ENCODE measurements at places on chromosomes 11 and 22.

GRCh38 chr11:115672999-115673411 lies 168.8 kb upstream of the CADM1 start:
- no peak for DNase-seq

DNA sequence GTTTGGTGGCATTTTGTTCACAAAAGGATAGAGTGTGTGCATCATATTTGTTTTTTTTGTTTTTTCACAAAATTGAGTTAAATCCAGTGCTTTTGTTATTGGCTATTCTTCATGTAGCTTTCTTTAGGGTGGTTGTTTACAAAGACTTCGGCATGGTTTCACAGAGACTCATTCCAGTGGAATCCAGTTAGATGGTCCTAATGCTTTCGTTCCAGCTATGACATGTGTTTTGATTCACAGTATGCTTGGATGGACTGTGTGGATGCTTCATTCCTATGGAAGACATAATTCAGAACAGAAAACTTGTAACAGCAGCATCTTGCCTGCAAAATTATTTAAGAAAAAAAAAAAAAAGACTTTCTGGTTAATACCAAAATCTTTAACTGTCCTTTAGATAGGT lies 97.9 kb downstream of the PDHX start:
- DNase-seq: no peak

DNA sequence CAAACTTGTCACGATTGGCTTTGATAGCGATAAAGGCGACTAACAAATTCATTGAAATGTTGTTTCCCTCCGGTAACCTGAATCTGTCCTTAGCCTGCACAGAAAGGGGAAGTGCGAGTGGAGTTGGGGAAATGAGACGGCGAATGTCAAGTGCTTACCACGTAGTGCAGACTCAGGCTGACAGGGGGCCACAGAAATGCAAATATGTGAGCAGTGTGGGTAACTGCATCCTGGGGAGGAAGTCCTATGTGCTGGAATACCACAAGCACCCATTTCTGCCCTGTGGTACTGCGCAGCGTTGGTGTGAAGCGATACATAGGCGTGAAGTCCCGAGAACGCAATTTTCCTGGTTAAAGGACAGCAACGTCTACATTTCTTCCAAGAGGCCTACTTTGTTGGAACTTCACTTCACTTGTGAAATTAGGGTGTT lies 869 bp upstream of the EIF4ENIF1 start:
- no peak for DNase-seq

DNA sequence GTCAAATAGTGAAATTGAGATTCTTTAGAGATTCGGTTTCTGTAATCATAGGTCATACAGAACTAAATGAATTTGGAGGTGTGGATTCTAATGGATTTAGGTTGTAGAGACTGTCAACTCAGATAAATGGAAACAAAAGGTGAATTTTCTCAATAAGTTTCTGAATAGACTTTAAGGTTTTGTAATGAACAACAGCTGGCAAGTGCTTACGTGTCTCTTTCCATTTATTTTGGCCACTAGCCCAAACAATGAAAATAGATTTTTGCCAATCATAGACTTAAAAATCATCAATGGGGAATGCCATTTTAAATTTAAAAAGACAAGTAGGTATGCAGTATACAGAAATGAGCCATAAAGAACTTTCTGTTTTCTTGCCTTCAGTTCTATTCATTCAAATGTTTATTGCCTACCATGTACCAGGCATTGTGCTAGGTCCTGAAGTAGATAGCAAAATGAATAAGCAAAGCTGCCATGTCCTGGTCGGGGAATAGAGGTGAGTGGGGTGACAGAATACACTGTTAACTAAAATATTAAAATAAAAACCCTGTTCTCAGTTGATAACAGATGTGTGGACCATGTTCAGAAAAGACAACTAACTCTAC lies 16.9 kb upstream of the TMEM135 start:
- DNase-seq: no peak

GRCh38 chr11:134889832-134890231 lies 477.8 kb upstream of the B3GAT1 start:
- no peak for DNase-seq

DNA sequence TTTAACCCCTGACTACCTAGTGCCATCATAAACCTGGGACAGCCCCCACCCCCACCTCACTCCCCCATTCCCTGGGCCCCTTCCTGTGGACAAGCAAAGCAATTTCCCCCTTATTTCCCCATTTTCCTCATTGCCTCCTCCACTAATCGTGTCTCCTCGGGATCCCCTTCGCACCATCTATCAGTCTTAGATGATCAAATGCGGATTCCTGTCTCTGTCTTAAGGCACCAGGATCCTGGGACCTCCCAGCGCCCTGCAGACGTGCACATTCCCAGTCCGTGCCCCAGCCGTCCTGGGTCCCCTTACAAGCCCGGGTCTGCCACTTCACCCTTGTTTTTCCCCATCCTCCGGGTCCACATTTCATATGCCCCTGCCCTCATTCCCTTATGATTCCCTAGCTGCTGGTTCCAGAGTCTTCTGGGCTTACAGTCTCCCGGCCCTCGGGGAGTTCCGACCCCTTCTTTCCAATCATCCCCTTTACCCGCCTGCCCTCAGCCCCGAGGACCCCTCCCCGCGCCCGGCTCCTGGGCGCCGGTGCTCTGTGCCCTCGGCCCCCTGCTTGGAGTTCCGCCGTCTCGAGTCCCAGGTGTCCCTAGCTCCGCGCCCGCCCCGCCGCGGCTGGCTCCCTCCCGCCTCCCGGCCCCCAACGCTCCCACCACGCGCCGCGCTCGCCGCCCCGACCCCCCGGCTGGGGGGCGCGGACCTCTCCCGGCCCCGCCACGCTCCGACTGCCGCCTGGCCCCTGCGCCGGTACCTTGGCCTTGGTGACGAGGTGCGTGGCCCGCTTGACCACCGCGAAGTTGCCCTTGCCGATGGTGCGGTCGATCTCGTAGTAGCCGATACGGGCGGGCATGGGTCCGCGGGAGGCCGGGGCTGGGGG lies 599 bp downstream of the SIK3 start:
- DNase-seq: peak; percentile 53

GRCh38 chr22:21947040-21948014 lies 5.3 kb downstream of the PPM1F start:
- no peak for DNase-seq

GRCh38 chr11:8277691-8278090 lies 14.0 kb upstream of the LMO1 start:
- DNase-seq: no peak

- DNase-seq: no peak
Observed at GRCh38 chr11:129640671-129641070, 175.0 kb upstream of the TMEM45B start.

- no peak for DNase-seq
Observed at GRCh38 chr22:49571326-49571725, 256.3 kb downstream of the BRD1 start.

GRCh38 chr11:95764267-95764898 lies 25.2 kb downstream of the FAM76B start:
- peak; percentile 63 for DNase-seq

DNA sequence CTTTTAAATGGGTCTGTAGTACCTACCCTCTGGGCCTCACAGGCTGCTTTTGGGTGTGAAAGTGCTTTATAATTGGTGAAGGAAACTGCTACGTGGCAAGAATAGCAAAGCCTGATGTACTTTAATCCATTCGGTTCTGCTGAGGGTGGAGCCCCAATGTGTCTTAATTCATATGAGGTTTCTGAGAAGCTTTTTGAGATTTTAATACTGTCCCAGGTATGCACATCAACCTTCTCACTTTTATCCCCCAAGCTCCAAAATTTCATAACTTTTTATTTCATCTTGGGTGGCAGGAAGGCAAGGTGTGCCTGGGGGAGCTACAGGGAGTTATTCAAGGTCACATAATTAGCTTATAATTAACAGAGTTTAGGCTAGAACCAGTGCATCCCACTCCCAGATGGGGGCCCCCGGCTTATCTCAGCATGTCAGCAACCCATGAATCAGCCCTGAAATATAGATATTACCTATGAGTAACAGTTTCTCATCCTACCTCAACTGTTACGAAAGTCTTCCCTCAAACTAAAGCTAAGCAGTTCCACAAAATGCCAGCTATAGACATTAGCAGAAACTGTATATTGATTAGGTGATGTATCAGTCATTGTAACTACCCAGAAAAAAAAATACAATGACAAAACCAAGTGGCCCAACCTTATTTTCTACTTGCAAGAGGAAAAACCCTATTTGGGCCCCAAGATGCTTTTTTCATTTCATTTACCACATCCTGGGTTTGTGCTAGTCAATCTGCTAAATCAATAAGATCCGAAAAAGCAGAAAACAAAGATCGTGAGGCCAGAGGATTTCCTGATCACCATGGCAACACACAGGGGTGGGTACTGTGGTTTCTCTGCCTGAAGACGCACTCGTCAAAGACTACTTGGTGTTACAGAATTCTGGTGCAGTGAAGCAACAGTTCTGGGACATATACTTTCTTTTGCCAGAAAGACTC lies 26.7 kb downstream of the CD44 start:
- DNase-seq: no peak

GRCh38 chr22:21933910-21934309 lies 18.7 kb downstream of the PPM1F start:
- no peak for DNase-seq

DNA sequence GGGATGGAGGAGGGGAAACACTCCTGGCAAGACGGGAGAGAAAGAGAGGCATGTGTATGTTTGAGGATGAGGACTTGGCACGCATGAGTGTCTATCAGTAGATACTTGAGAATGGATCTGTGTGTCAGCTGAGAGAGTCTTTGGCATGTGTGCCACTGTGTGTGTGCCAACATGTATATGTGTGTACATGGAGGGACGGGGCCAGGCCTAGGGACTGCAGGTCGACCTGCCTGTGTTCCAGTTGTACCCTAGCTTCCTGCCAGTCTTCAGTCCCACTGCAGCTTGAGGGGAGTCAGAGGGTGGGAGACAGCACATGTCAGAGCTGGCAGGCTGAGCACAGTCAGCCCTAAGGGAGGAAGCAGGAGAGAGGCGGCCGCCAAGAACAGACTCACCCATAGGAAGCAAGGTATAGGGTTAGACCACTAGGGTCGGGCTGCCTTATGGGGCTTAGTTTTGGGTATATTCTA lies 5.6 kb downstream of the CLCF1 start:
- no peak for DNase-seq

GRCh38 chr11:126039485-126040271 lies 23.0 kb downstream of the CDON start:
- DNase-seq: no peak

DNA sequence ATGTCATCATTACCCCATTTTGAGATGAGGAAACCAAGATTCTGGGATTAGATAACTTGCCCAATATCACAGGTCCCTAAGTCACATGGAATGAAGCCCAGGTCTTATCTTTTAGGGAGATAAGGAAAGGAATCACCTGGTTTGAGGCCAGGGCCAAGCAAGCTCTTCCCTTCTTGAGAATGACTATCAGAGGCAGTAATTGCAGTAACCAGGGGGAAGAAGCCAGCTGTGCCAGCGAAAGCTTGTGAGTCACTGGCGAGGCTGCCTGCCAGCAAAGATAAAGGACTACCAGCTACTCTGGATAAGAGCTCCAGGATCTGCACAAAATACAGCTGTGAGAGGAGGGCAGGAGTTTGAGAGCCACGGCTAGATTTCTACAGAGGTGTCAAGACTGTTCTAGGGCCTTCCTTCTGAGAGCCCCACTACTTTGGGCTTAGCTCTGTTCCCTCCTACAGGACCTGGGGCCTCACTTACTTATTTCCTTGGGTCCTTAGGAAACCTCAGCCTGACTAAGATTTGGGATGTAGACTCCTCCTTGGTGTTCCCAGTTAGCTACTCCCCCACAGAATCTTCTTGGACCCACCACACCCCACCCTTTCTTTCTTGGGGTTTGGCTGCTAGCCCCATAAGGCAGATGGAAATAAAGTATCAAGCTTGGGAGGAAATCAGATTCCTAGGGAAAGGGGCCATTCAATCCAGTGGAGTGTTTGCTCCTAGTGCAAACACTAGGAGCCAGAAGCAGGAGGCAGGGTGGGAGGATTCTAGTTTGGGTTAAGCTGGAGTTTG lies 9.7 kb upstream of the CCKBR start:
- DNase-seq: no peak

DNA sequence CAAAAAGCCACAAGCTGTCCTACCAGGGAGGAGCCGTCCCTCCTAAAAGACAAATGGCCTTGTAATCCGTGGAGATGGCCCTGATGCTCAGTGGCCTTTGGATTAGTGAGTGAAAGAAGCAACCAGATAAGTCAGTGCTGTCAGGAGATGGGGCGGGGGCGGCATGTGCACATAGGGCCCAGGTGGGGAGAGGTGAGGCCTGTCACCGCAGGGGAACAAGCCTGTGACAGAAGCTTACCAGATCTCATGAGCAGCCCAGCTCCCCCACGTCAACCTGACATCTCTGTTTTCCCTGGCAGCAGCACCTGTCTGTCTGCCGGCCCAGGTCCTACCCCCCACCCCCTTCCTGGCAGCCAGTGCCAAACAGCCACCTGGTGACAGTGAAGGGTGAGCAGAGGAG lies 162.6 kb downstream of the BUD13 start:
- peak; percentile 86 for DNase-seq

DNA sequence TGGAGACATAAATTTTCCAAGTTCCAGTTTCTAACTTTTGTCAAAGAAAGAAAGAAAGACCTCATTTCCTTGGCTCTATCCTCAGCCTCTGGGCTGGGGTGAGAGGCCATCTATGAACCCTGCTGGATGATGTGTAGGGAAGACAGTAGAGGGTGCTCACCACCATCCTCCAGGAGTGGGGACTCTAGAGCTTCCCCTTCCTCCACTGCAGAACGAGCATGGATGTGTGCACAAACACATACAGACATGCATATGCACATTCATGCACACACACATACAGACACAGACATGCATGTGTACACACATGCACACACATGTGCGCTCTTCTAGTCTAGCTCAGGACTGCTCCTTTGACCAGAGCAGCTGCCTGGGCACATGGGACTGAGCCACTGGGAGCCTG lies 565.8 kb downstream of the BUD13 start:
- DNase-seq: no peak

GRCh38 chr11:60785806-60786361 lies 751 bp downstream of the MS4A10 start:
- no peak for DNase-seq

DNA sequence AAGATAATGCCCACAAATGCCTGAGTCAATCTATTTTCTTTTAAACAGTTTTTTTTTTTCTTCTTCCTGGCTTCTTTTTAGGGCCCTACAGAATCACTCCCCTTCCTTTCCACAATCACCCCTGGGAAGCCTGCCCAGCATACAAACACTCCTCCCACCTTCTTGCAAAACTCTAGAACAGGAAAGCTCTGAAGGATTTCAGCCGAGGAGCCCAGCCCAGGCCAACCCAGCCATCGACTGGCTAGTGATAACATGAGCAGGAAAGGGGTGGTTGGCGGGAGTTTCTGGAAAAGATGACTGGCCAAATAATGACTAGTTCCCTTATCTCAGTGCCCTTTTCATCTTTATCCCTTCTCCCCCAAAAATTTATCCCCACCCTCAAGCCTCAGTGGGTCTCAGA lies 68.2 kb downstream of the USP35 start:
- no peak for DNase-seq

DNA sequence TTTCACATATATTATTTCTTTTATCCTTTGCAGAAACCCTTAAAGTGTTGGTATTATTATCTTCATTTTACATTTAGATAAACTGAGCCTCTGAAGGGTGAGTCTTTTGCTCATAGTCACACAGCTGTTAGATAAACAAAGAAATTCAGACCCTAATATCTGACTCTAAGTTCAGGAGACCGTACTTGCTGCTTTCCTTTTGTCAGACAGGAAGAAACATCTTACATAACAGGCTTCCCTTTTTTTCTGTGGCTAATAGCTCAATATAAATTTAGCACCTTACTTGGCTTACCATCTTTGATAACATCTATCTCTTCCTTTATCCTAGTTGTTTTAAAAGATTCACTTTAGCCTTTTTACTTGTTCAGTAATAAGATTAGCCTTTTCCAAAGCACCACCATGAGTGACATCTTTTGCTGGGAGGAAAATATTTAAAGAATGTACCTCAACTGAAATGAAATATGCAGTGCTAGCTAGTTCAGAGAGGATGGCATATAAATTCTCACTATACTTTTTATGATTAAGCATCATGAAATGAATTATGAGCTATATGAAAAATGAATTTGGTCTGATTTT lies 128.6 kb downstream of the WNT11 start:
- DNase-seq: no peak
